ENCODE measurements at places on chromosomes 7 and 10. TPM values are rescaled to one million over a fixed set of nuclear protein-coding genes. Genes with fewer than 3 reads are reported as not detected.

GRM3 gene
- not detected for total RNA-seq

SDK1 gene
- 2.5 TPM for total RNA-seq

LRIT1 gene
- total RNA-seq, result not detected

BTBD16 gene
- total RNA-seq, result not detected

DNA sequence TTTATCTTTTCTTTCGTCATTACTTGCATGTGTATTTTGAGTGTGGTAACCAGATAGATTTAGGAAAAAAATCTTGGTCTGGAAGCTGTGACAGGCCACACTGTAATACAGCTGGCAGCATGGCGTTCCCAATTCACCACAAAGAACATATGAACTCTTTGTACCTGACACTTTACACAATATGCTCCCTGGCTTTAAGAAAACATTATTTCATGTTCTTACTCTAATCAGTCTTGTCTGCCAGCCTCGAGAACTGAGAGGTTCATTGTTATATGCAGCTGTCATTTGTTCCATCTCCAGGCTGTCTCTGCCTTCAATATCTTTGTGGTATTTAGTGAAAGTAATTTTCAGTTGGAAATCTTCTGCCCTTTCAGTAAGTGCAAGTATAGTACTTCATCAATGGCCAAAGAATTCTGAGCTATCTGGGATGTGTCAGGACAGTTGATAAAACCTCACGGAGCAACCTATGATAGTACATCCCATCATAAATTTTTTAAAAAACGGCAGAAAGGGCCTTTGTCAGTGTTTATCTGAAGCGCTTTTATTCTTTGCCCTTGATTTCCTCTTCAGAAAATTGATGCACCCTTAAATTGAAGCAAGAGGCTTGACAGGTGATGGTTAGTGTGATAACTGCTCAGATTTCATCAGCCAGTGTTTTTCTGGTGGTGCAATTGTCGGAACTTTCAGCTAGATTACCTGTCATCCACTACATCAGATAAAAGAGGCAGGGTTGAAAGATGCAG, 146.3 kb upstream of the SP8 start:
- DNase-seq, result no peak

DNA sequence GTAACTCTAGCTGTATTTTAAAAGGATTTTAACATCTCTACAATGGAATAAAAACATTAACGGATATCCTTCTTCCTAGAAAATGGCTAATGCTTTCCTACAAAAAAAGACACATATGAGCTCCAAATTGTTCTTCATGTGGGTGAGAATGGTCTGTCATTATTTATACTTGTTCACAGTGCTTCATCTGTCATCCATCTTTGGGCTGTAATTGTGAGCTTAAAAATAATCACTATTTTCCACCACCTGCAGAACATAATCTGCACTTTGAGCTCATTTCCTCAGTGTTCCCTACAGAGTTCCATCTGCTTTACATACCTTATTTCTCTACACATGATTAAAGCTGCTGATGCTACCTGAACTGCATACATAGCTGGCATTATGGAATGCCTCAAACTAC, 979.1 kb upstream of the C7orf33 start:
- DNase-seq, result no peak

DNA sequence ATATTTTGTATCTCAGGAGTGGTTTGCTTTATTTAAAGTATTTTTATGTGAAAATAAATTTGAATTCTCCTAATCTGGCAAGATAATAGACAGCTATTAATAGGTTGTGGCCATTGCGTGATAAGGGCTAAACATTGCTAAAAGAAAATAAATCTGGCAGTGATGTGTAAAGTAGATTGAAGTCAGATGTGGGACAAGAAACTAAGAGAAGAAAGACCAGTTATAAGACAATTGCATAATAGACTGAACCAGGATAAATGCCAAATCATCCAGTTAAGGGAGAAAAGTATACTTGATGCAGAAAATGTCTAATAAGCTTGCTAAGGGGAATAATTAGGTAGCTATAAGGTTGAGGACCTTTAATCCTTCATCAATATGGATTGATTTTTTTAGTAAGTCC, 197.5 kb upstream of the CSTF2T start:
- DNase-seq, result no peak

- no peak for DNase-seq
Measured at GRCh38 chr10:10587744-10588393, 429.8 kb upstream of the CELF2 start.

DNA sequence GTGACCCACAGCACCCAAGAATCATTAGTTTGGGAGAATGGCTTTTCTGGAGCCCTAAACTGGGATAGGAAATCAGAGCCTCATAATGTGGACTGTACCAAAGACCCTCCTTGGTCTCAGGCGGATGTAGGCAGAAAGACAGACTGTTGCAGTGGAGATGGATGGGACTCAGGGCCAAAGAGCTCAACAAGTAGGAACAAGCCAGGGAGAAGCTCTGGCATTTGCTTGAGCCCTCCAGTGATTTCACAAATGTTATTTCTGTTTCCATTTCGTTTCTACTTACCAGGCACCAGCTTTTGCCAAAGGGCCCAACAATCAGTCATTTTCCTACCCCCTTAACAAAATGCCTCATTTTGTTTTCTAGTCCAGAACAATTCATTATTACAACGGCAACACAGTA, 762.7 kb downstream of the KCNMA1 start:
- no peak for DNase-seq

DNA sequence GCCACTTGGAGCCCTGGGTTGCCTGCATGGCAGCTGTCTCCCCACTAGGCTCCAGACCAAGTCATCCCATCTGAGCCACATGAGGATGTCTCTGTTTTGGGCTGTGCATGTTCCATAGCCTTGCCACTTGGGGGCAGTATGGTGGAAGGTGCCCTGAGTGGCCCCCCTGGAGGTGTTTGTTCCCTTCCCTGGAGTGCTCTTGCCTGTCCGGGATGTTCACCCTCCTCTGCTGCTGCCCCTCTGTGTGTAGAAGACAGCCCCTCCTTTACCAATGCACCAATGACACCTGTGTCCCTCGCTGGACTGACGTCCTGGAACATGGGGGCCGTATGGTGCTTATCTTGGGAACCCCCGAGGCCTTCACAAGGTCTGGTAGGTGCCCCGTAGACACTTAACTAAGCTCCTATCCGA, 100.2 kb downstream of the ACTR3B start:
- no peak for DNase-seq
